Mucosa of gallbladder (tissue), 1 donor: ENCODE measurements at places on chromosomes 11 and 22. TPM values are rescaled to one million over a fixed set of nuclear protein-coding genes. Genes with fewer than 3 reads are reported as not detected.

A4GALT gene
- total RNA-seq: 8.7 TPM

SCO2 gene
- total RNA-seq: 1.3 TPM

TECTA gene
- total RNA-seq: 0.92 TPM

INPP5J gene
- total RNA-seq: 8.7 TPM

DNA sequence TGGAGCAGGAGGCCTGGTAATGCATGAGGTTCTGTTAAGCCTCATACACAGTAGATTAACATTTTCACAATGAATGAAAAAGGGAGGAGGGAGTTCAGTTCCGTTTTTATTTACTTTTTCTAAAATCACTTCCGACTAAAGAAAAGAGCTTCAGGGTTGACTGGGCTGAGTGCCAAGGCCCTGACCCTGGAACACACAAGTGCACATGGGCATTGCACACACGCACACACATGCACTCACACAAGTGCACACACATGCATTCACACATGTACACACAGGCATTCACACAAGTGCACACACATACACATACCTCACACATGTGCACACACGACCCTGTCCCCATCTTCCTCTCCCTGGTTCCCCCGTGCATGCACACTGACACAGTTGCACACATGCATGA is 303.3 kb downstream of the BRD1 start:
- DNase-seq: no peak

- no peak for DNase-seq
Observed at GRCh38 chr11:34509336-34509876, 4.2 kb downstream of the ELF5 start.

DNA sequence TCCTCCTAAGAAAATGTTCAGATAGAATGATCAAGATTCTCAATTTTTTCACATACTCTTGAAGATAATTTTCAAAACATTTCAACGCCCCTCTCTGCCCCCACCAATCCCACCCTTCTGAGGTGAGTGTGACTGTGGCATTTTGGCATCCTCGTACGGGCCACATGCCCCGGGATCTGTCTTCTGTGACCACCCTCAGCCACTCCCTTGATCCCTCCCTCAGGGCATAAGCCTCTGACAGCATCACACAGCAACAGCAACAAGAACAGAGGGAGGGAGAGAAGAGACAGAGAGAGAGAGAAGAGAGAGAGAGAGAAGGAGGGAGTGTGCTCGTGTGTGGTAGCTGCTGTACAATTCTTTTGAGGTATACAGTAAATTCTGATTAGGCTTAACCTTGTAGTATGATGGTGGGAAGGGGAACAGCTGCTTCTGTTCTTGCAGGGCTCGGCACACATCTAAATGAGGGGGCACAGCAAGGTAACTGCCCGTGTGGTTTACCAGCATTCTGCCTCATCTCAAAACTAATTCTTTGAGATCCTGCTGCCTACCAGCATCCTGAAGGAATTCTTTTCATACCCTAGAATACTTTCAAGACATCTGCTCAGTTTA is 21.4 kb downstream of the SCUBE2 start:
- DNase-seq: no peak

DNA sequence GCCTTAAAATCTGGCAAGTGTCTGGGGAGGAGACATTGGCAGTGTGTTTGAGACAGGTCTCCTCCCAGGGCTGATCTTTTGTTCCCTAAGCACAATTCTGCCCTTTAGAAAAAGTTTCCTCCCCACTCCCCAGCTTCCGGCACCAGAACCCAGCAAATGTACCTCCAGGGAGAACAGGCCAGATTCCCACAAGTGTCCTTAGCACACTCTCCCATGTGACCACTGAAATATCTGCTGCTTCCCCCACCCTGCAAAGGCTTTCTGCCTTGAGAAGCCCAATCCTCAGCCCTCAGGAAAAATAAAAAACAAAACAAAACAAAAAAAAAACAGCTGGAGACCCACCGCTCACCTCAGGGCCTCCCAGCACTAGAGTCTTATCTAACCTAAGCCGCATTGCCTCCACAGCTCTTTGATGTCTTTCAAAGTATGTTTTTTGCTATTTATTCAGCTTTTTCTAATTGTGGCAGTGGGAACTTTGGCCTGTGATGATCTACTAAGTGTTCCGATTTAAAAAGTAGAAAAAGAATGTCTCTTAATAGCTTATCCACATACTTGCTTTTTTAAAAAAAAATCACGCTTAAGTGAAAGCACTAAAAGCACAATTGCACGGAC is 29.0 kb upstream of the FBLN1 start:
- no peak for DNase-seq

DNA sequence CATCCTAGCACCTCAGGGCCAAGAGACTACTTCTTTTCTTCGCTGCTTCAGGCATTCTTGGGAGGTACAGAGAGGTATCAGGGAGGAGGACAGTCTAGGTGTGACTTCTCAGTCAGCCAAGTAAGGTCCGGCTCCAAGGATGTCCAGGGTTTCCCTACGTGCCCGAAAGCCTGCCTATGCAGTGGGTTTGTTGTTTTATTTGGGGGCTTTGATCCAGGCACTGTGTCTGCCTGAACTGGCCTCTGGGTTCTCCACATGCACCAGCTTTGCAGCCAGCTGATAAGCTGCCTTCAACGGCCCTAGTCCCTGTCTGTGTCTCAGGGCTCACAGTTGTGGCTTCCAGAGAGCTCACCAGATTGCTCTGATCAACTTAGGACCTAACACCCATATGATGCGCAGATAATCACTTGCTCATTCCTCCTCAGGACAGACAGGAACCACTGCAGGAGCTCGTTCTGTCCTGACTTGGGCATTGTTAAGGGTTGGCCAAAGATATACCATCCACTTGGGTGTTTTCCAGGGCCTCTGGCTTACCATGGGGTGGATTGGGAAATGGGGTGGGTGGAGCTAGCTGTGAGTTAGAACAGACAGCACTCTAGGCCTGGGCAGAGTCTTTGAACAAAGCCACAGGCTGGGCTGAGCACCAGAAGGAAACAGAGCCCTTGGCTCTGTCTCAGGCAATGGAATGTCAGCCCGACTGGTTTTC is 45.5 kb upstream of the CRYBB3 start:
- DNase-seq: peak; percentile 89

- no peak for DNase-seq
Observed at GRCh38 chr22:16608931-16609330, 16.3 kb upstream of the CCT8L2 start.
